Stimulated activated naive CD4-positive, alpha-beta T cell treated with Interleukin-2 at 50 U/mL for 16 hours (primary cell): ENCODE measurements at places on chromosomes 6 and 20.

- DNase-seq = no peak
These were observed 148.4 kb upstream of the FOXA2 start for GRCh38 chr20:22732751-22733150.

DNA sequence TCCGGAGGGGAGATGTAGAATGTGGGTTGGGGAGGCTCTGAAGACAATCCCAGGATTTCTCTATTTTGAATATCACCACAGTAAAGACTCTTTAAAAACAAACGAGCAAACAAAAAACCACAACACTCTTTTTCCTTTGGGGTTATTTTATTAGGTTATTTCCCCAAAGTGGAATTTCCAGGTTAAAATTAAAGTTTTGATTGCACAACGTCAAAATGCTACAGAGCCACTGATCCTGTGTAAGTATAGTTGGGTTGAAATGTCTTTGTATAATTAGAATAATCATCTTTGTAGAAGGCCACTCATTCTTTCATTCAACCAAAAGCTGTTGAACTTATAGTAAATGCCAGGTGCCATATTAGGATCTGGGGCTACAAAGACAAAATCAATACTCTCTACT lies 19.6 kb upstream of the PIM1 start:
- no peak for DNase-seq

- DNase-seq = no peak
These were observed 19.6 kb downstream of the RTN4IP1 start for GRCh38 chr6:106609699-106610098.

GRCh38 chr6:157980288-157981131 lies 1.2 kb upstream of the SYNJ2 start:
- DNase-seq = no peak

DNA sequence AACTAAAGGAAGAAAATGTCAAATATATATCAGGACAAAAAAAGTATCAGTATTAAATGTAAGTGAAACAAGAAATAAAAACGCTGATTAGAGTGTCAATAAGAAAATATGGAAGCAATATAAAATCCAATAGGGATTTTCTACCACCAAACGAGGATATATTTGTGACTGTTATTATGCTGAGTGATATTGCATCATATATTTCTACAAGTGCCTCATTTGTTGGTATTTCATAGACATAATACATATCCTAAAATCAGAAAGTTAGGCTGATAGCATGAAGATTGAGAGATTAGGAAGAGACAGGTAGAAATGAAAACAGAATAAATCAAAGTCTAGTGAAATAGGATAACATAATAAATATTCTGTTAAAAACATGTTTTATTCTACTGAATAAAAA lies 429.2 kb upstream of the IRAK1BP1 start:
- DNase-seq = no peak

GRCh38 chr20:61453219-61453618 lies 201.2 kb downstream of the CDH4 start:
- DNase-seq = no peak

- no peak for DNase-seq
These were observed 44.7 kb downstream of the EYA2 start for GRCh38 chr20:46939031-46939965.

DNA sequence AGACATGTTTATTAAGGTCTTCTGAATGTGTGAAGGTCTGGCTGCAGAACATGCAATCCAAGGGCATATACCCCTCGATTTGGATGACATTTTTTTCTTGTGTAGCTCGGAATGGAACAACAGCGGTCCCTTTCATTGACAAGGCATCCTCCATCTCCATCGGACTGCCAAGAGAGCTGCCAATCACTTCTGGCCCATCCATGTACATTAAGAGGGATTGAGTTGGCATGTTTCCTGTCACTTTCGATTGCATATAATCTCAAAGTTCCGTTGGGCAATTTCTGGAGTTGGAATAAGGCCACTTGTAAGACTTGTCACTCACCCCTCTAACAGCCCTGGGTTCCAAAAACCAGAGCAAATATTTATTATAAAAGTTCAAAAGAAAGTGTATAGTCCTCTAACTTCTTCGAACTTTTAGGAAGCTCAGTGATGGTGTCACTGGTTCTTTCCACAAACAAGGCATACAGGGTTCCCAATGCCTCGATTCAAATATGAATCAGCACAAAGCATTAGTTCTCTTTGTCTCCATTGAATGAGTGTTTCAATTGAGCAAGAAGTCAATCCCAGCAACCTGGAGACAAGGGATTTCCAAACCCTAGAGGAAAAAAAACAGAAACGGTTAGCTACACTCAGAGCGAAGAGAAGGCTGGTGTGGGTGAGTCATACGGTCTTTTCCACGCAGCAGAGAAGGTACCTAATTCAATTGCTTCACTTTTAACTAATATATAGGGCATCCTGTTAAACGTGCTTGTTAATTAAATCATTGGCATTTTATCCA lies 10.9 kb downstream of the ZNF217 start:
- DNase-seq = peak; percentile 43

DNA sequence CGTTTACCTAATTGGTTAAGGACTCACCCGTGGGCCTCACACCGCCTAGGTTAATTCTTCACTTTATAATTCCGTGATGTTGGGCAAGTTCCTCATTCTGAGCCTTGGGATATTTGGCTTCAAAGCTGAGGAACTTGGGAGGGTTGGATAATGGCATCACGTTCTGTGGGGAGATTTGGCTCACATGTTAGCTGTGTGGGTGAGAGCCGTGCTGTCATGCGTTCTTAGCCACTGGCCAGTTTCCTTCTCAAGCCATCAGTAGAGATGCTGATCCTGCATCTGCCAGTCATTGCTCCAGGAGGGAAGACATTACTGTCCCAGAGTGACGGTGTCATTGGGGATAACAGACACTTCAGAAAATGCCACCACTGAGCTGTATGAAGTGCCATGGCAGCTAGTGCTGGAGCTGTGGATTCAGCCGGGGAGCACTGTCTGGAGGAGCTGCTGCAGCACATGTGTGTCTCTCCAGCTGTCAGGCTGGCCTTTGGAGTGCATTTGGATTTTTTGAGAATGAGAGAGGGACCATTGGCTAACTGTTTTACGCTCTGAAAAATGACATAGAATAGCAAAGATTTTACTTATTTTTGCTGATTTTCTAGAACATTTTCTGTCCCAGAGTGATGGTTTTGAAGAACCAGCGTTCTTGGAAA lies 16.5 kb downstream of the IGF2R start:
- no peak for DNase-seq

- peak; percentile 66 for DNase-seq
These were observed 10.3 kb upstream of the TULP1 start for GRCh38 chr6:35522660-35523658.
